ENCODE measurements at places on chromosomes 1 and 21.
A peak's percentile ranks its signal among the peaks of the same experiment; 100 is the strongest.

DNA sequence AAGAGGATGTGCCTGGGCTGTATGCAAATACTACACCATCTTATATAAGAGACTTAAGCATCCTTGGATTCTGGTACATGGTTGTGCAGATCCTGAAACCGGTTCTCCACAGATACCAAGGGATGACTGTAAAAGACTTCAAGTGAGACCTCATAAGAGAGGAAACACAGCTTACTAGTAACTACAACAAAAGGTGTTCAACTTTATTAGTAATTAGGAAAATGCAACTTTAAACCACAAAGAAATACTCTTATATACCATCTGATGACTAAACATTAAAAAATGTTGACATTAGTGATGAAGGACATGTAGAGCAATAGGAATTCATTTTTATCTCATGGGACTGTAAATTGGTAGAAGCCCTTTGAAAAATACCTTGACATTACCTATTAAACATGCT, 102.7 kb downstream of the RASAL2 start:
- no peak for DNase-seq

DNA sequence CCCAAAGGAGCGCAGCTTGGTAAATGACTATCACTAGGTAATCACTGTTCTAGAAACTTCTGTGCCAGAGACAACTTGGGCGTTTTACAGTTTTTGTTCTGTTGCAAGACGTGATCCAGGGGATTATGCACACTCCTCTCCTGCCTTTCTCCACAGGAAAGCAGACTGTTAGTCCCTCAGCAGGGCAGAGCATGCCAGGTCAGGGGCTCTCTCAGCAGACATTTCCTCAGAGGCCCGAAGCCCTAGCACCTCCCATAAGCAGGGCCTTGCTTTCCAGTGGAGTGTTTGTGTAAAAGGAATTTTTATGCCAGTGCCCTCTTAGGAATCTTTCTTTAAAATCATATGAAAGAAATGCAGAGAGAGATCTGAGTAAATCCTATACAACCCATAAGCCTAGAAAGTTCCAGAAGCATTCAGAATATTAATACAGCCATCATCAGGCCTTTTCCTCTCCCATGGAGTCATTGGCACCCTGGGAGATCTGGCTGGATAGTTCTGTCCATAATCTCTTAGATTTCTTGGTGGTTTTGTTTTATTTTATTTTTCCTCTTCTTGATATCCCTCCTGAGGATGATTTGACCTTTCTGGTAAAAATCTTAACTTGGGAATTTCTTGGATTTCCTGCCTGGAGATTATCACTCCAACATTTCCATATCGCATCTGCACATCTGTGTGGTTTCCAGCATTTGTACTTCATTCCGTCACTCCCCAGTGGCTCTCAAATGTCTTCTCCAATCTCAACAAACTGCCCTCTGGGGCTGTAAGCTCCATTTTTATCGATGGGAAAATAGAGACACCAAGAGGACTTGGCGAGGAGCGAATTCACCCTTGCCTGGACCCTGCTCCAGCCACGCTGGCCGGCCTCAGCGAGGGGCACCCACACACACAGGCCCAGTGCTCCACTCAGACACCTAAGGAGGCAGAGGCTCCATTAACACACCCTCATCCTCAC, 116.1 kb downstream of the PSMG1 start:
- no peak for DNase-seq

DNA sequence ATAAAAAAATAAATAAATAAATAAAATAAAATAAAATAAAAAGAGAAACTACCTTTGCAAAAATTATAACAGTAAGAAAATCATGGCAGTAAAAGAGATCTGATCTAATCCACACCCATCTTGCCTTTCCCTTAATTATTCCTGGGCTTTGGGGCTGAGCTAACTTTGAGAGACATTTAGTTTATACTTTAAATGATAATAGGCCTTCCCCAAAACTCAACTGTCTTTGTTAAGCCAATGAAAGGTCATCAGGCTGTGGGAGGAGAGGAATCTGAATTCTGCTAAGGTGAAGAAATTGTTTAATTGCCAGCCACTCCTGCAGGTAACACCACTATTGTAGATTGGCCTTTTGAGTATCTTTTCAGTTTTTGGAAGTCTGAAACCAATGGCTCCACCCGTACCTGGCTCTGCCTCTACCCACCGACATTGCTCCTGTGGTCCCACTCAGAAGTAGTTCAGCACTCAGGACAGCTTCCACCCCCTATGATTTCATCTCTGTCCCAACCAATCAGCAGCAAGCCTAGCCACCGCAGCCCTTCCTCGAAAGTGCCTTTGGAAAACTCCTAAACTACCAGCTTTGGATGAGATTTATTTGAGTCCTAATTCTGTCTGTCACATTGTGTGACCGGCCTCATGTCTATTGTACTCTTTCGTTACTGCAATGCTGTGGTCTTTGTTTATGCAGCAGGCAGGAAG, 23.0 kb upstream of the PNRC2 start:
- DNase-seq = no peak

- no peak for DNase-seq
These were observed 47.2 kb downstream of the MORN1 start for GRCh38 chr1:2344121-2344681.

DNA sequence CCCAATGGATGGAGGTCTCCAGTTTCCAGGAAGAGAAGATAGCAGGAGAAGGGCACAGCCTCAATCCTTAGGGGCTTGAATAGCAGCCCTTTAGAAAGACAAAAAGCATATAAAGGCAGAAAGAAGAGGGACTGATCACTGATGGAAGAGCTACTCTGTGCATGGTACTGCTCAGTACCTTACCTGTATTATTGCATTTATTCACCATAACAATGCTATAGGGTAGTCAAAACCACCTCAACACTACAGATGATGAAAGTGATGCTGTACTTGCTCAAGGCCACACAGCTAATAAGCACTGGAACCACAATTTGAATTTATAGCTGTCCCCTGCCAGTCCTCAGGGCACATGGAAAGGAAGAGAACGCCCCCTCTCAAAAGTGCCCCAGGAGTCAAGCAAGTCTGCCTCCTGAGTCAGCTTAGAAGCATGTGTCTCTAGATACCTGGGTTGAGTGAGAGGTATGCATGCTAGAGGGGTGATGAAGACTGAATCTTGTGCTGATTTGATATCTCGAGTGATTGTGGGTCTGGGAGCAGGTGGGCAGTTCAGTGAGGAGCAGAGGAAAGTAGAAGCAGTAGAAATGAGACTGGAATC, 13.6 kb downstream of the DDAH1 start:
- DNase-seq = no peak

DNA sequence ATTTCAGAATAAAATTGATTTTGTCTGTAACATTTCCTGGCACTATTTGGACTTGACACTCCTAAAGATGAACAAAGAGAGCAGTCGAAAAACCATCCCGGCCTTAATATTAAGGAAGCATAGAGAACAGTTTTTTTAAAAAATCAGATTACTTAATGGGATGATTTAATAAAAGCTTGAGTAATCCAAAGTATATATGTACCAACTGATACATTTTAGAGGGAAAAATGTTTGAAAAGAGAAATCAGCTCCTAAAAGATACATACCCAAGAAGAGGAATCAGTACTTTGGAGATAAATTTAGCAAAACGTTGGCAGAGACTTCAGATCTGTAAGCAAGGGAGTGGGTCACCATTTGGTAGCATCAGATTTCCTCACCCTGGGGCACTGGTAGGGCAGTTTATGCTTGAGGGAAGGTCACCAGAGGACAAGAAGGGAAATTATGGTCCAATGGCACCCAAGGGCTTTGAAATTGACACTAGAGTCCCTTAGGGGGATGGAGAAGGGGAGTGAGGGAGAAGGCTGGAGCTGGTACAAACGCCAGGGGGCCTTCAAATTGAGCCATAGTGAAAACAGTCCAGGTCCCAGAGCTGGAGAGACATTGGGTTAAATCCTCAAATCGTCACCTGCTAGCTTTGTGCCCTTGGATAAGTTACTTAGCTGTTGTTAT, 5.9 kb downstream of the SLAMF7 start:
- no peak for DNase-seq

GRCh38 chr1:167454894-167455785, 63.2 kb downstream of the CD247 start:
- DNase-seq = peak; percentile 60

- DNase-seq = no peak
These were observed 42.5 kb downstream of the NEK2 start for GRCh38 chr1:211632808-211633523.

- no peak for DNase-seq
These were observed 463.1 kb downstream of the USP25 start for GRCh38 chr21:16192902-16193301.

DNA sequence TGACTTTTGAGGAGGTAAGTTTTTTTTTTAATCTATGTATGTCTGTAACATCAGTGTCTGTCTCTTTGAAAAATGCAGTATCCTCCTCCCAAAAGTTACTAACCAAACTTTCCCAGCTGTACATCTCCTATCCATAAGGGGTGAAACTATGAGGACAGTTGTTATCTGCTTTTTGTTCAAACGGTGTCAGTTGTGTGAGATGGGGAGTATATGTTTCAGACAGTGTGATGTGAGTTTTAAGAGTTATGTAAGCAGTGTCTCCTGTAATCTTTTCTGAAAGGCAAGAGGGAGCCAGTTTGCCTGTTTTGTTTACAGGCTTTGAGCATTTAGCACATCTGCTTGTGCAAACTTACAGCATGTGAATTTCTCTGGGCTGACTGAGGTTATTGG, 34.8 kb upstream of the CACYBP start:
- DNase-seq = no peak

DNA sequence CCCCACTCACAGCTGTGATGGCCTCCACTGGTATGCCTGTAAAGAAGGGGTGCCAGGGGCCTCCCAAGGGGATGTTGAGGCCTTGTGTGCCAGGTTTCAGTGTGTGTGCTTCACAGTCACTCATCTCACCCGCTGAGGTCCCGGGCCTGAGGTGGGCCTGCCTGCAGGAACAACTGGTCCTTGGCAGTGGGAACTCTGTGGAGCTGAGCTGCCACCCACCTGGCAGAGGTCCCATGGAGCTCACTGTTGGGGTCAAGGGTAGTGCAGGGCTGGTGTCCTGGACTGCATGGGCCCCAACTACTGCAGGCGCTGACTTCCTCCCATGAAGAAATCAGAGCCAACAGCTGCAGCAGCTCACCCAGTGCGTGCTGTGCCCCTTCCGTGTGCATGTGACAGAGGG, 17.3 kb upstream of the ZNF678 start:
- DNase-seq = no peak

DNA sequence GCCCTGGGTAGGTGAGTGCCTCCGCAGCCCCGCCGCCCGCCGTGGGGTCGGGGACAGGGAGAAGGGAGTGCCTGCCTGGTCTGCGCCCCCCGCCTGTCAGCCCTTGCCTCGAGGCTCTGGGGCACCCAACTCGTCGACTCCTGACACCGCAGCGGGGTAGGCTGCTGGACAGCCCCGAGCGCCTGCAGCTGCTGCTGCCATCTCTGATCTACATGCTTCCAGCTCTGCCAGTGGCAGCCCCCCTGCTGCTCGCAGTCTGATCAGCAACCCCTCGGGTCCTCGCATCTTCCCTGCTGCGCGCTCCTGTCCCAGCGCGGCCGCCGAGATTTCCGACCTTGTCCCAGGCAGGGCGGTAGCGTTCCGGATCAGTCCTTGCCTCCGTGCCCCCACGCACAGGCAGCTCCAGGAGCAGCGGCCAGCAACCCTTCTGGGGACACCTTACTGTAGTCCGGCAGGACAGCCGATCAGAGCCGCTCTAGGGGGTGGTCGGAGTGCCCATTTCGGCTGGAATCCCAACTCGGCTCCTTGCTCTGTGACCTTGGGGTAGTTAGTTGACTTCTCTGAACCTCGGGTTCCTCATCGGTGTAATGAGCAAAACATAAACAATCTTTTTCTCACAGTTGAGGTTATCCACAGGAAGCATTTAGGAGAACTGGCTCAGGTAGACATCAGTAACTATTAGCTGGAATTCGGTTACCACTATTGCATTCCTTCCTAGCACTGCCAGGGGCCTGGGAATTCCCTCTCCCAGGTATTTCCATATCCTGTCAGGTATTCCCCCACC, 540 bp downstream of the BCAN start:
- DNase-seq = no peak

DNA sequence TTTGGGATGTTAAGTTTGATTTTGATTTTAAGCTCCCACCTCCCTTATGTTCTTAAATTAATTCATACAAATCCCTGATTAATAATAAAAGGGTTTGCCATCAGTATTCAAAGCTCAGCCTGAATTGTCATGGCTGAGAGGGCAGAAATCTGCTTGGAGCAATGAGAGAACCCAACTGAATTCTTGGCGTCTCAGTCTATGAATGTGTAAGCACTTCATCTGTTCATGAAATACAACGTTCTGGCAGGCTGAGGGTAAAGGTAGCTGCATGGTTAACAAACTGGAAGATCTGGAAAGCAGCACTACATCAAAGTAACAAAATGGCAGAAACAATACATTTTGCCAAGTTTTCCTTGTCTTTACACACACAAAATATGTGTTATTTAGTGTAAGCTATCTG, 95.3 kb downstream of the ACBD6 start:
- DNase-seq = no peak

GRCh38 chr1:20366056-20366462, 75.4 kb downstream of the VWA5B1 start:
- DNase-seq = no peak

GRCh38 chr1:99745684-99746083, 20.8 kb downstream of the FRRS1 start:
- no peak for DNase-seq

- DNase-seq = no peak
These were observed 524.5 kb downstream of the MATN1 start for GRCh38 chr1:30198795-30199403.

- DNase-seq = no peak
These were observed 41.4 kb downstream of the TMCO4 start for GRCh38 chr1:19758227-19758830.

- DNase-seq = no peak
These were observed 129.1 kb downstream of the S1PR1 start for GRCh38 chr1:101365878-101366277.

DNA sequence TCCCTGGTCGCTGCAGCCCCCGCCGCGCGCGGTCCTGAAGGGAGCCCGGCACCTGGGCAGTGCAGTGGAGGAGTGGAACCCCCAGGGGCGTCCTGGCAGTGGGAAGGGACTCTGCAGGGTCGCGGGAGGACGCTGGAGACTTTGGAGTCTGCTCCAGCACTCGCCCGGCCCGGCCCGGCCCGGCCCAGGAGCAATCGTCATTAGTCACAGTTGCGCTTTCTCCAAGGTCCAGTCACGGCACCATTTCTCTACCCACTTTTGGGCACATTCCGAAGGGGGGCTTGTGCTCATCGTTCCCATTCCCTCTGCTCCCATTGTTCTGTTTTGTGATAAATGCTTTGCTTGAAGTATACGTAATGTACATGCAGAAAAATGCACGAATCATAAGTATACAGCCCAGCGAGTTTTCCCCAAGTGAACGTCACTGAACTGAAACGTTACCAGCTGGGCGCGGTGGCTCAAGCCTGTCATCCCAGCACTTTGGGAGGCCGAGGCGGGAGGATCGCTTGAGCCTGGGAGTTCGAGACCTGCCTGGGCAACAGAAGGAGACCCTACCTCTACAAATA, 999 bp downstream of the THAP3 start:
- DNase-seq = peak; percentile 11

GRCh38 chr1:10678402-10678801, 118.0 kb downstream of the CASZ1 start:
- DNase-seq = no peak
